Activated CD4-positive, alpha-beta T cell treated with anti-CD3 and anti-CD28 coated beads for 4 hours (primary cell): ENCODE measurements at places on chromosomes 4 and X.
A peak's percentile ranks its signal among the peaks of the same experiment; 100 is the strongest.

GRCh38 chrX:18278449-18278848, 57.8 kb upstream of the BEND2 start:
- DNase-seq = no peak

GRCh38 chrX:118254611-118255010, 91.3 kb upstream of the WDR44 start:
- DNase-seq = no peak

DNA sequence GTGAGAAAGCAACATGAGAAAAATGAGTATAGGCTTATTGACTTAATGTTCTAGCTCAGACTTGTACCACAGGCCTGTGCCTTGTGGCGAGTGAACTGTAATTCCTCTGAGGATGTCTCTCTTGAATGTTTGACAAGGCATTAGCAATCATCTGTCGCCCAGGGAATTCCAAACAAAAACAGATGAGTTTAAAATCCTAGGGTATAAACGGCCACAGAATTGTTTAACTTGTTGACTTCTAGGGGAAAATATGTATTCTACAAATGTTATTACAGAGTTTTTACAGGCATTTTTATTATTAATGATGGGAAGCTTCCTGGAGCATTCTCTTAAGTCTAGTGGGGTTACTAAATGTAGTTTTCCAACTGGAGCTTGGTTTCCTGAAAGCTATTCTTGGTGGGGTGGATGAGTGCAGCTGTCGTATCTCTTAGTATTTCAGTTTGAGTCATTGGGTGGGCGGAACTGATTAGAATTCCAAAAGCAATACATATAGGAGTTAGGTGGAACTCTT, 40.6 kb downstream of the ARHGAP10 start:
- DNase-seq = no peak

DNA sequence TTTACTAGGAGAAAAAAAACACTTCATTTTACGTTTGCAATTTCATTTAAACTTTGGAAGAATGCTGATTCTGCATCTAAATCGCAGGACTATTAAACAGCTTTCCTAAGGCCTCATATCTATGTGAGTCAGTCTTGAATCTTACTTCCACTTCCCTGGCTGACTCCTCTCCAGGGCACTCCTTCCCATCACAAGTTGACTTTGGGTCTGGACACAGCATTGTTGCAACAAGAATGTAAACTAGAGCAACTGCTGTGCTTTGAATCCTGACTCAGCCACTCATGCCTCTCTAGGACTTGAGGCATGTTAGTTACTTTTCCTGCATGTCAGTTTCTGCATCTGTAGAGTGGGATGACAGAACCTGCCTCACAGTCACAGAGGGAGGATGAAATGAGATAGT, 413.8 kb downstream of the FAT4 start:
- DNase-seq = no peak

GRCh38 chrX:39577985-39578869, 519.5 kb downstream of the BCOR start:
- DNase-seq = peak; percentile 42

DNA sequence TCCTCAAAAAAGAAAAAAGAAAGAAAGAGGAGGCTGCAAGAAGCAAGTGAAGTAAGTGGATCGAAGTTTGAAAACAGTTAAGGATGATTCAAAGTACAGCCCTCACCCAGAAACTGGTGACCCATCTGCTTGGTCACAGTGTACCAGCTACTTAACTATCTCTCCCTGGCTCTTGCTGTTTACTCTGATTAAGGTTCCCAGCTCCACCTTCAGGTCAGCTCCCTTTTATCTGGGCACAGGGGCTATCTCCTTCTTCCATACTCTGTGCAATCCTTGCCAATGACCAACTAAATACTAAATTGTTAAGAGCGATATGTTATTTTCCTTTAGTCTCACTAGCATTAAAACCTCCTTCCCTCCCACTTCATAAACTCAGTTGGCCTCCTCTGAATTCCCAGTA, 81.5 kb upstream of the SMIM10 start:
- no peak for DNase-seq

GRCh38 chrX:133175605-133176004, 42.5 kb downstream of the TFDP3 start:
- no peak for DNase-seq

DNA sequence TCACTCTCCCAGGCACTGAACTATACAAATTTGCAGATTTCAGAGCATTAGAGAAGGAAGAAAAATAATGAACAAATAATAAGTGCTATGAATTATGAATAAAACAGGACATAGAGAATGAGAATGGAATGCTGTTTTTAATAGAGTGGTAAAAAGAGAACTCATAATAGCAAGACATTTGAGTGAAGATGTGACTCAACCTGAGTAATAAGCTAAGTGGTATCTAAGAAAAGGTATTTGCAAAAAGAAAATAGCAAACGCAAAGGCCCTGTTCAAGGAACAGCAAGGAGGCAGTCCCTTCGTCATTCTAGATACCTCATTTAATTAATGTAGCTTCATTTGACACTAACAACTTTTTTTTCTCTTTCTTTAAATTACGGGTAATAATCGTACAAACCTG, 1910.0 kb upstream of the TENM3 start:
- DNase-seq = no peak

DNA sequence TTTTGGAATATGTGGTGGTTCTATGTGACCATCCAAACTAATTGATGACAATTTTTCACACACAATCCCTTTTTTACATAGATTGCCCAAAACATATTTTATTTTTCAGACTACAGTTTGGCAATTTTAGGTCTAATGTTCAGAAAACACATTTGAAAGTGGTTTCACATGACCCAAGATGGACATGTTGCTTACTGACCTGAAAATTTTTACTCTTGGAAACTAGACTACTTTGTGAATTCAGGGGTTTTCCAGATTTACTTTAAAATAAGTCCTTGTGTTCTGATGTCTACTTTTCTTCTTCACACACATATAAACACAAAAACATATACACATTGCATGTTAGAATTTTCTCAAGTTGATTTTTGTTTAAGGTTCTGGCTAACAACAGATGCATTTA, 79.5 kb downstream of the HMGB2 start:
- DNase-seq = no peak

GRCh38 chrX:1387141-1387776, 4.7 kb downstream of the SLC25A6 start:
- DNase-seq = no peak

DNA sequence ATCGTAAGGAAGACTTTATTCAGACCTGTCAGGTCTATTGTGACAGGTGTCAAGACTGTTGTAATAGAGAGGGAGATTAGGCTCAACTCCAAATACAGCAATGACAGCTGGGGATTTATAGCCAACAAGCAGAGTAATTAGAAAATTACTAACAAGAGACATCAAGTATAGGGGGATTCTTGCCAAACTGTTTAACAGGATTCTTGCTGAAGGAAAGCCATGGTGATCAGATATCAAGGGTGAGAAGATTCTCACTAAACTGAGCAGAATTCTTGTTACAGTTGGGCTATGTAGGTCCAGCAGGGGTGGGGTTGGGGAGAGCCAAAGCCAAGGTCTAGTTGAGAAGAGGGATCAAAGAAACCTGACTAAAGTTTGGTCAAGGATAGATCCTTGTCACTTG, 461.0 kb upstream of the GALNT7 start:
- DNase-seq = no peak

- no peak for DNase-seq
Measured at GRCh38 chr4:41104155-41104554, 110.2 kb downstream of the APBB2 start.

GRCh38 chr4:7364979-7365378, 69.8 kb downstream of the PSAPL1 start:
- no peak for DNase-seq

- DNase-seq = no peak
Measured at GRCh38 chr4:31923634-31924033, 1203.5 kb downstream of the PCDH7 start.

DNA sequence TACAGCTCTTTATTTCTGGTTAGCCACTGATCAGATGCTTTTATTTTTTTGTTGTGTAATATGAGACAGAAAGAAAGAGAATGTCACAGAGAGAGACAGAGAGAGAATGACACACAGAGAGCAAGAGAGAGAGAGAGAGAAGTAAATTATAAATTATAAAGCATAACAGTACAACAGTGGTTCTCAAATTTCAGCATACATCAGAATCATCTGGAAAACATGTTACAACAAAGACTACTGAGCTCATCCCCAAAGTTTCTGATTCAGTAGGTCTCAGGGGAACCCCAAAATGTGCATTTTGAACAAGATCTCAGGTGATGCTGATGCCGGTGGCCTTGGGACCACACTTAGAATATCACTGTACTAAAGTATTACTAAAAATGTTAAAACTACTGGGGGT, 245.8 kb upstream of the DIAPH2 start:
- no peak for DNase-seq

GRCh38 chr4:119106036-119107000, 29.3 kb upstream of the MYOZ2 start:
- DNase-seq = no peak

DNA sequence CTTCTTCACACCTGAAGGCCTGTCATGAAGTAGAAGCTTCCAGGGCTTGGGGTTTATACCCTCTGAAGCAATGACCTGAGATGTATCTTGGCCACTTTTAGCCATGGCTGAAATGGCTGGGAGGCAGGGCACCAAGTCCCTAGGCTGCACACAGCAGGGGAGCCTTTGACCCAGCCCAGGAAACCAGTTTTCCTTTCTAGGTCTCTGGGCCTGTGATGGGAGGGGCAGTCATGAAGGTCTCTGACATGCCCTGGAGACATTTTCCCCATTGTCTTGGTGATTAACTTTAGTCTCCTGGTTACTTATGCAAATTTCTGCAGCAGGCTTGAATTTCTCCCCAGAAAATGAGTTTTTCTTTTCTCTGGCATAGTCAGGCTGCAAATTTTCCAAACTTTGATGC, 511.0 kb upstream of the KLHL4 start:
- no peak for DNase-seq

GRCh38 chrX:16671005-16671404, 21.0 kb downstream of the S100G start:
- DNase-seq = peak; percentile 25

DNA sequence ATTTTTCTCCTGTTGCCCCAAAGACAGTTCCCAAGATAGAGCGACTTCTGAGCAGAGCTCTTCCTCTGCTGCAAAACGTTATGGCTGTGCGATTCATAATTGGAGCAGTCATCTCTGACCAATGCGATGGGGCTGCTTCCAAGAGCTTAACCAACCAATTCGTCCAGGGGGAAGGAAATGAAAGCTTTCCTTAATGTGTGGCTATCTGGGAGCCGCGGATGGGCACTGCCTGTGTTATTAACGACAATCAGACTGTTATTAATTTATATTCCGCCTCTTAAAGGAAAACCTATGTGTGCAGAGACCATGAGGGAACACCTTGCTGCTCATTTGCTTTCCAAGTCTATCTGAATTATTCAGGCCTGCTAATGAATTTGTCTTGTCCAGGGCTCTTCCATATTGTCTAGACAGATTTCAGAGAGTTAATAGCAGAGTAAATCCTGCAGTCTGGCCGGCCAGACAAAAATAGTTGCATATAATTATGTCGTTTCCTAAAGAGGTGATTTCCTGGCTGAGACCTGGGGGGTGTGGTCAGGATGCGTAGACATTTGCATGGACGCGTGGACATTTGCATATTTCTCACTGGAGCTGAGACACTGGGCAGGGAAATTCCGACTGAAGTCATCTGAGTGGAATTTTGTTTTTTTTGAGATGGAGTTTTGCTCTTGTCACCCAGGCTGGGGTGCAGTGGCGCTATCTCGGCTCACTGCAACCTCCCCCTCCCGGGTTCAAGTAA, 135.4 kb downstream of the HMX1 start:
- DNase-seq = no peak

- no peak for DNase-seq
Measured at GRCh38 chr4:181938631-181939030, 304.6 kb upstream of the TENM3 start.

DNA sequence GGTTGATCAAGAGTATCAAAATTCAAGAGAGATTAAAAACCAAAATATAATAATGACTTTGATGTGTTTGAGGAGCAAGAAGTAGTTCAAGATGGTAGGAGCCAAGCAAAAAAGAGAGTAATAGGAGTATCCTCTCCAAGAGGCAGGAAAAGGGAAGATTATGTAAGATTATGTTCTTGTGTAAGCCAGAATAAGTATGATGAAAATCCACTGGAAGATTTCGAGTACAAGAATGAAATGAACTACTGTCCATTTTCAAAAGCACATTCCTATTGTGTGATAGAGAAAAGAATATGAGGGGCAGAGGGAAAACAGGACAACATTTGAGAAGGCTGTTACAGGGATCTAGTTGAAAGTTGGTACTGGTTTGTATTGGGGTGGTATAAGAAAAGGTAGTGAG, 659.6 kb upstream of the INTU start:
- DNase-seq = no peak

- DNase-seq = peak; percentile 22
Measured at GRCh38 chr4:167021545-167022155, 212.6 kb downstream of the SPOCK3 start.

DNA sequence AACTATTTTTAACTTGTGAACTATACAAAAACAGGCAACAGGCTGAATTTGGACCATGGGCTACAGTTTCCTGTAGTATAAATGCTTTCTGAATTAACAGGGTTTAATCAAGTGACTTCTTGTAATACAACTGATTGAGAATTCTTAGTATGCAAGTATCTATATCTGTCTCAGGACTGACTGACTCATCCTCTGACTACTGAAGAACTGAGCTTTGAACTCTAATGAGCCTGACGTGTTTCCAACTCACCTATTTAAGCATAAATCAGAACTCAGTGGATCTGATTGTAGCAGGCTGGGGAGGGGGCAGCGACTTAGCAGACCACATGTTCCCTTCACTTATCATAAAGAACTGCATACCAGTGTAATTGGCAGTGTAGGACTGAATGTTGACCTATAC, 7.8 kb downstream of the SPATA4 start:
- DNase-seq = no peak

GRCh38 chr4:67480810-67481209, 64.5 kb downstream of the CENPC start:
- no peak for DNase-seq

- DNase-seq = no peak
Measured at GRCh38 chrX:95764972-95765451, 919.6 kb upstream of the DIAPH2 start.

- DNase-seq = no peak
Measured at GRCh38 chr4:120316416-120316815, 249.8 kb upstream of the MAD2L1 start.

DNA sequence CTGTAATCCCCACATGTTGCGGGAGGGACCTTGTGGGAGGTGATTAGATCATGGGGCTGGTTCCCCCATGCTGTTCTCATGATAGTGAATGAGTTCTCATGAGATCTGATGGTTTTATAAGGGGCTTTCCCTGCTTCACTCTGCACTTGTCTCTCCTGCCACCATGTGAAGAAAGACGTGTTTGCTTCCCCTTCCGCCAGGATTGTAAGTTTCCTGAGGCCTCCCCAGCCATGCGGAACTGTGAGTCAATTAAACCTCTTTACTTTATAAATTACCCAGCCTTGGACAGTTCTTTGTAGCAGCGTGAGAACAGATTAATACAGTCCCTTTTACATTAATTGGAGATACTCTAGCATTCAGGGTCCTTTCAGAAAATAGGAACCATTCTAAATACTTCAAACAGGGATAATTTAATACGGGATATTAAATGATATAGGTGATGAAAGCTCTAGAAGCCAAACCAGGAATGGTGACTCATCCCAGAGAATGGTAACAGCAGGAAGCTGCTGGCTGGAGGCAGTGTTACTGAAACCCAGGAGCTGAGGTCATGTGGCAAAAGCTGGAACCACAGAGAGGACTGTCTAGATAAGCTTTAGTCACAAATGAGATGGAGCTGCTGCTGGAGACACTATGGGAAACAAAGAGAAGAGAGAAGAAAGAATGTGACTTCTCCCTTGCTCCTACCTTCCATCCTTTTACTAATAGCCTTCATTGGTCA, 57.3 kb downstream of the GSTCD start:
- DNase-seq = no peak
